A549 treated with Hydrocortisone at 1 μM for 4 hours (cell line): ENCODE measurements at places on chromosomes 3 and 15. TPM values are rescaled to one million over a fixed set of nuclear protein-coding genes. Genes with fewer than 3 reads are reported as not detected.

CCR3 gene
- not detected in 5 replicates for total RNA-seq

ISLR gene
- 0.22 to 0.50 TPM (median 0.36 TPM) in 5 replicates for total RNA-seq

GOLGA6B gene
- total RNA-seq, result 0.06 to 0.09 TPM in 2 of 5 replicates, not detected in the others

MST1R gene
- total RNA-seq, result 6.2 to 7.5 TPM (median 7.5 TPM) in 5 replicates

LRTM1 gene
- total RNA-seq, result not detected in 5 replicates

MAPKBP1 gene
- 3.4 to 5.0 TPM (median 4.3 TPM) in 5 replicates for total RNA-seq

RSL24D1 gene
- 89.4 to 104 TPM (median 92.9 TPM) in 5 replicates for total RNA-seq

GOLGA6L10 gene
- total RNA-seq, result 0.37 to 0.71 TPM (median 0.44 TPM) in 5 replicates

TP63 gene
- total RNA-seq, result 0.10 to 0.22 TPM (median 0.20 TPM) in 5 replicates

IRAK2 gene
- 12.1 to 17.6 TPM (median 15.7 TPM) in 5 replicates for total RNA-seq

ZNF619 gene
- 1.7 to 2.4 TPM (median 2.0 TPM) in 5 replicates for total RNA-seq

PLCL2 gene
- 4.1 to 6.8 TPM (median 4.4 TPM) in 5 replicates for total RNA-seq

SKOR1 gene
- 0.02 to 0.07 TPM (median 0.05 TPM) in 5 replicates for total RNA-seq

SH3GL3 gene
- total RNA-seq, result 0.38 to 0.75 TPM (median 0.61 TPM) in 5 replicates

GOLGA8K gene
- total RNA-seq, result 0.53 to 0.85 TPM (median 0.60 TPM) in 5 replicates

IL17RB gene
- total RNA-seq, result 0.68 to 1.1 TPM (median 0.74 TPM) in 5 replicates

CPLX3 gene
- 0.05 to 0.06 TPM in 2 of 5 replicates, not detected in the others for total RNA-seq

ACTR8 gene
- total RNA-seq, result 11.9 to 18.0 TPM (median 16.6 TPM) in 5 replicates
